ENCODE measurements at places on chromosomes 4 and X.

GRCh38 chrX:155215443-155216178 is 649 bp upstream of the VBP1 start:
- DNase-seq: peak; percentile 9

DNA sequence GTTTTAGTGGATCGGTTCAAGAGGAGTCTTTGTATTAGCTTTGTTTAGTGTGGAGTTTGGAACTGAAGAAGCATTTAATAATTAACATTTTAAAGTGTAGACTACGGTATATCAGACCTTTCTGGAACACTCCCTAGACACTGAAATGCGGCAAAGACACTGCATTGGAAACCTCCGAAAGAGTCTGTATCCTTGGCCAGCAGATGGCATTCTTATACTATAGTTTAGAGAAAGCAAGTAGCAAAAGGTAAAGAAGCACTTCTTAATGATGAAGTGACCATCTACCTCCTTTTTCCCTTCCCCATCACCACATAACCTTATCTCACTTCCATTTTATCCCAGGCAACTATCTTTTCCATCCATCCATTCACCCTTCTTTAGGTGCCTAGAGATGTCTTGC is 7.6 kb downstream of the FABP2 start:
- DNase-seq: peak; percentile 76

DNA sequence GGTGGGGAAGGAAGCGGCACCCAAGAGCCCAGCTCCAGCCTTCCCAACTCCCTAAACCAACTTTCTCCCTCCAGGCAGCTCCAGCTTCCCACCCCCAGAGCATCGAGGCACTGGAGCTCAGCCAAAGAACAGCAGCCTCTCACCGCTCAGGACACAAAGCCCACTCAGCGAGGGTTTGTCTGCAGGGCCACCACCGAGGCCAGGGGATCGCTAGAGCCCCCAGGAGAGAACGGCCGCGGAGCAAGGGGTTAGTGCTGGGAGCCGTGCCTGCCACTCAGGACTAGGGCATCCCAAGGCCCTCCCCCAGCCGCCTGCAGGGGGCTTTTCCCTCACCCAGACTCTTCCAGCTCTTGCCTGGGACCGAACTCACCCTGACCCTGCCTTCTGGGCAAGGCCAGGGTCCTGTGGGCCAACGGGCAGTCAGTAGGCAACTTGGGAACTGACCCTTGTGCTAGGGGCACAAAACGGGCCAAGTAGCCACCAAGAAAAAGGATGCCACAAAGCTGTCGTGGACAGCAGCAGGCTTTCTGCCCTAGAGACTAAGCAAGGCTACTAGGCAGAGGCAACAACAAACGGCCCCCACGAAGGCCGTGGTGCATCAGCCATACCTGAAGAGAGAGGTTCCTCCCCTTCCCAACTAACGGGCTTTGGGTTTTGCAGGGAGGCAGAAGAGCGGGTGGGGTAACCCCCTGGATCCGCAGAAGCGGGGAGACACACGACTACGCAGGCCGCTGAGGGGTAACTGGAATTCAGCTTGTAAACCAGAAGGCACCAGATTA is 2.3 kb downstream of the HCFC1 start:
- peak; percentile 26 for DNase-seq

- peak; percentile 71 for DNase-seq
These were observed 16.5 kb downstream of the GAK start for GRCh38 chr4:915595-915994.

- DNase-seq: no peak
These were observed 18.2 kb downstream of the TMEM184C start for GRCh38 chr4:147635348-147635747.

DNA sequence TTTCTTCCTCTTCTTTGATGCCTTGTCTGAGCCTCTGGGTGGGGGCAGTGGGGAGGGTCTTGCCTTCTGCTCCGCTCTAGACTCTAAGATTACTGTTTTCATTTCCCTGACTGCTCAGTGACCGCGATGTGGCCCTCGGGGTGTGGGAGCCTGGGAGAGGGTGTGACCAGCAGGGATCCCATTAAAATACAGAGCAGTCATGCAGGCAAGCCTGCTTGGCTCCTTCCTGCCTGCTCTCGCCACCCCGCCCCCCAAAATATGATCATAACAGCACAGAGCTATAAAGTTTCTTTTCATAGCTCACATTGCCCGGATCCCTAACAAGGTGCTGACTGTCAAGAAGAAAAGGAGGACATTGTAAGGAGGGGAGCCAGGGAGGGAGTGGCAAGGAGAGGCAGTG is 332.9 kb downstream of the RAB28 start:
- no peak for DNase-seq

GRCh38 chr4:149344436-149344835 is 471.2 kb downstream of the IQCM start:
- no peak for DNase-seq

GRCh38 chr4:5474756-5475155 is 233.6 kb downstream of the EVC2 start:
- no peak for DNase-seq

DNA sequence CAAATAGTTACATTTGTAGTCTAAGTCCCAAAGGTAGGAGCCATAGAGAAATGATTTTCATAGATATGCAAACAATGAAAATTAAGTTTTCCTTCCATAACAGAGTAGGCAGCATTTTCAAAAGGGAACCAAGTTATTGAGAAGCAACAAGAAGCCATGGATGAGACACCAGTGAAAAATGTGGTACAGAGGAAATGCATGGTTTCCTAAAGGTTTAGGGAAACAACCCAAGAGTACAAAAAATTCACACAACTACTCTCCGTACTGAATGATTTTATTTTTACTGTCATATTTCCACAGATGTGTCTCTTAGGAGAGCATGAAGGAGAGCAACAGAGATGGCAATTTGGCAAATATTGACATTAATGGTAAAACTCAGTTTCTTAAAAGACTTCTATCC is 1408.9 kb upstream of the PCDH7 start:
- DNase-seq: no peak

- DNase-seq: no peak
These were observed 41.1 kb upstream of the HS3ST1 start for GRCh38 chr4:11469650-11470437.

DNA sequence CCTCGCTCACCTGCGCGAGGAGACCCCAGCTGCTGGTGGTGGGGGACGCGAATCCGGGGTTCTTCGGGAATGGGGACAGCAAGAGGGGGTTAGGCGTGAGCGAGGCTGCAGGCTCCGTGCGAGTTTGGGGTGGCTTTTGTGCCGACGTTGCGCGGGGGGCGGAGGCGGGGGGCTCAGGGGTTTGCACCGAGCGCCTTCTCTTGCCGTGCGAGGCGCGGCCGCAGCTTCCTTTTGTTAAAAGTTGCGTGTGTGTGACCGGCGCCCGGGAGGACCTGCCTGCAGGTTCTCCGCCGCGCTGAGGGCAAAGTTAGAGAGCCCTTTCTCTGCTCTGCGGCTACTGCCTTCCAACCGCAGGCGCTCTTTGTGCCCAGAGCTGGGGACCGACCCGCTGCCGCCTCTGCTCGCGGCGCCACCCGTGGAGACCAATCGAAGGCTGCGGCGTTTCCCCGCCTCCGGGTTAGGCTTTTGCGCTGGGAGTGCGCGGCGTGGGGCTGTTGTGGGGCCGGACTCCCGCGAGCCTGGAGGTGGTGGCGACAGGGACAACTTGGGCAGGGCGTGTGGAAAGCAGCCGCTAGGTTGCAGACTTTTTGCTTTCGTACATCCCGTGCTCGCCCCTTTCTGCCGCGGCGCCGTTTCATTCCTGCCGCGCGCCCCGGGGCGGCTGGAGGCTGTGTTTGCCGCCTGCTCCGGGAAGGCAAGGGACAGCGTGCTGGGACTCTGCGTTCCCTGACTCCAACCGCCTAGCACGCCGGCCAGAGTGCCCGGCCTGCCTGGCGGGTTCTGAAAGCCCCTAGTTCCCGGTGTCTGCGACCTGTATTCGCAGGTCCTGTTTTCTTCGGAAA is 716 bp downstream of the KIT start:
- peak; percentile 90 for DNase-seq

- DNase-seq: no peak
These were observed 15.3 kb downstream of the CCNG2 start for GRCh38 chr4:77172336-77172735.

DNA sequence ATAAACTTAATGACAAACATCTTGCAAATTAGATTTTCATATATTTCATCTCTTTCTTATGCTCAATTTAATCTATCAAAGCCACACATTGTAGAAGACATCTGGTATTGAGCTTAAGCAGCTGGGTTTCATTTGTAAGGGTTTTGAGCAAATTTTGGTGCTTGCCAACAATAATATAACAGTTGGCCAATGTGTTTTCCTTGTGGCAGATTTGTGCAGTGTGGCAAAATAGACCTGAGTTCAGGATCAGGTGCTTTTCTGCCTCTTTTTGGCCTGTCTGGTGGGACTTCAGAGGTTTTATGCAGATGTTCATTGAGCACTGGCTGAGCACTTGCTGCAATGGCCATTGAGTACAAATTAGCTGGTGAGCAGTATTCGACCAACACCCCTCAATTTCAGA is 301.9 kb downstream of the BMPR1B start:
- no peak for DNase-seq

DNA sequence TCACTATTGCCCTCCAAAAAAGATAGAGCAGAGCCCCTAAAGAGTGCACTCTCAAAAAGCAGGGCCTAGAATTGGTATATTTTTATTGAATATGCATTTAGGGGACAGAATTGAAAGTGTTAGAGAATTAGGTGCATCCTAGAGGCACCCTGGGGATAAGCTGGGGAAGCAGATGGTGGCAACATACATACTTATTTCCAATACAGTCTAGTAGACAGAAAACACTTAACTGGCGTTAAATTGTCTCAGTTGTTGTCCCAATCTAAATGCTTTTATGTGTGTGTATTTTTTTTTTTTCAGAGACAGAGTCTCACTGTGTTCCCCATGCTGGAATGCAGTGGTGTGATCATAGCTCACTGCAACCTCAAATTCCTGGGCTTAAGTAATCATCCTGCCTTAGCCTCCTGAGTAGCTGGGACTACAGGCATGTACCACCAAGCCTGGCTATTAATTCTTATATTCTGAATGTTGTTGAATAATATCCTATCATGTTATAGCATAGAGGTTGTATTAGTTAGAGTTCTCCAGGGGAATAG is 481.8 kb downstream of the GRXCR1 start:
- DNase-seq: no peak

DNA sequence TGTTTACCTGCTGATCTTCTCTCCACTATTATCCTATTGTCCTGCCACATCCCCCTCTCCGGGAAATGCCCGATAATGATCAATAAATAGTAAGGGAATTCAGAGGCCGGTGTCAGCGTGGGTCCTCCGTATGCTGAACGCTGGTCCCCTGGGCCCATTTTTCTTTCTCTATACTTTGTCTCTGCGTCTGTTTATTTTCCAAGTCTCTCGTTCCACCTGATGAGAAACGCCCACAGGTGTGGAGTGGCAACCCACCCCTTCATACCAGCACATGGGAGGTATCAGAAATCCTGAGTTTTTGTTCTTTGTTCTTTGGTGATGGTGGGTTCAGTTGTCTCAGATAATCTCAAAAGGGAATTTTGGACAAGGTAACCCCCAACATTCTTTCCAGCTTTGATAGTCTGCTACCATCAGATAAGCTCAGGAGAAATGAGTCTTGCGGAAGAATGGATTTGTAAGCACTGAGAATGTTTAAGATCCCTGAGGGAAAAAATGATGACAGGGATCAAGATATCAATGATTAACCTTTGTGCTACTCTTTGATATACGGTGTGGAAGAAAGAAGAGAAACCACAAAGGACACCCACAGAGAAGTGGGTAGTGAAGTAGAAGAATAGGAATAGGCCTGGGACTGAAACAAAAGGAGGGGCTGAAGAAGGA is 117.9 kb downstream of the CEP44 start:
- no peak for DNase-seq

- no peak for DNase-seq
These were observed 92.2 kb upstream of the SPRY1 start for GRCh38 chr4:123304151-123304964.

- peak; percentile 2 for DNase-seq
These were observed 2.2 kb downstream of the SLIT2 start for GRCh38 chr4:20253735-20254409.

DNA sequence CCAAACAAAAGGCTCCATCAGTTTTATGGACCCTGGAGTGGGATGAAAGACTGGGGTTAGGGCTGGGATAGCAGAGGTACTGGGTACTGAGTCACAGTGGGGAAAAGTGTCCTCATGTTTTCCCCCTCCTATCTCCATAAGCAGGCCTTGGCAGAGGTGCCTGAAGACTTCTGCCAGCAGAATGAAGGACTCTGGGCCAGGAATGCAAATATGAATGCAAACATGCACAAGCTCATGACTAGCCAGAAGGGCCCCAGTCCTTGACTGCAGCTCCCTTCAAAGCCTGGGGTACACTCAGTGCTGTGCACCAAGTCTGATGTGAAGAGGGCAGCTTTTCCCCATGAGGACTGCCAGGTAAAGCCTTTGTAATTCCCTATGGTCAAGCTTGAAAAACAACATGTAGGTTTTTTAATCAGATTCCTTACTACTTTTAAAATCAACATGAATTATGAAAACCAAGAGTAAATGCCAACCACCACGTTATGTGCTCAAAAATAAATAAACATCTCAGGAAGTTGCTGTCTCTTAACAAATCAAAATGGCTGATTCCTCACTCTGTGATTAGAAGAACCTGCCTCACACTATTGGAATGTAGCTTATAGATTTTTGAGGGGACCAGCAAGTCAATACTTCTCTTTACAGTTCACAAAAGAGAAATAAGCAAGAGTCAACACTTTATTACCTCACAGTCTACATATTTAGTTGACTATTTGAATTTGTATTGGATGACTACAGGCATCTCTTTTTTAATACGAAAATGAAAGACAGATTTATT is 1512.0 kb downstream of the ARAP2 start:
- no peak for DNase-seq

DNA sequence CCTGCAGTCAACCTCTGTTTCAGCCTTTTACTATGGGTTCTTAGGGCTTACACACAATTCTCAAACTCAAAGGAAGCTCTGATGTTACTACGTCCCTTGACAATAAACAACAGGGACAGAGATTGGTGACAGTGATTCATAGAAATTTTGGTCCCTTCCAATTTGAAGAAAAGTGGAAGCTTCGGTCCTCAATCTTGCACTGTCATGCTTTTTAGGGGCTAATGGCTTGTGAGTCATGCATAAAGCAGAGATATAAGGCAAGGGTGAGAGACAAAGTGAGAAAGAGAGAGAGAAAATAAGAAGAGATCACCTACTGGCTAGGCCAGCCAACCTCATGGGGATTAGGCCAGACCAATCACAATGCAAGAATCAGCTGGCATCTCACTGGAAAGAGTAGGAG is 63.2 kb upstream of the STARD8 start:
- DNase-seq: no peak

- peak; percentile 93 for DNase-seq
These were observed 10.3 kb downstream of the ATP5ME start for GRCh38 chr4:663438-664428.

DNA sequence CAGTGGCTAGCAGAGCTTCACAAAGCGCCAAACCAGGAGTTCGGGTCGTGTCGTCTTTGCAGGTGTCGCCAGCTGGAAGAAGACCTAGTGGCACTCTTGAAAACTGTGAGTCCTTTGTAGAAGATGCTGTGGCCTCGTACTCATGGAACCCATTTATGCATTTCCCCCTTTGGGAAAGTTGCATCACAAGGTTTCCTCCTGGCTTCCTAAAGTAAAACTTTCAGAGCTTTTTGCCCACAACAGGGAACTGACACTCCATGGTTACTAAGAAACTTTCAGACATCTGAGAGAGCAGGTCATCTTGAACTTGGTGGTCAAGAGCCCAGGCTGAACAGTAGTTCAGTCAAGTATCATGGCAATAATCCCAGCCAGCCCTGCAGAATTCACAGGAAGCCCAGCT is 15.9 kb upstream of the NOCT start:
- no peak for DNase-seq

Data from hematopoietic multipotent progenitor cell treated with erythropoietin and hydrocortisone succinate and interleukin-3 and kit ligand, for 4 days (in vitro differentiated cells).